ENCODE measurements at places on chromosomes 2 and 18.

DNA sequence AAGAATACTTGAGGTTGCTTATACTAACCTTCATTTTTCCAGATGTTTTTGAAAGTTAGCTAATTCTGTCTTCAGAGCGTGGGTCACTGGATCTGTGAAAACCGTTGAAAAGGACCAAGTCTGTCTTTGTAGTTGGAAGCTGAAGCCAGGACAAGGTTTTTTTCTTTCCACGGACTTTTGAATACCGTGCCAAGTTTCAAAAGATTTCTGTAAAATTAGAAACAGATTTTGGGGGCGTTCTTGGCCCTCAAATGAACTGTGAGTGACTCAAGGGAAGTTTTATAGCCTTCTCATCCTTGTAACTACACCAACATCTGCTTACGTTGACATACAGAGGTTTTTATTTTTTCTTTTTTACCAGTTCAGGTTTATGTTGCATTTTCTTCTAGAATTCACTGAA is at the start of gene FAP:
Gene FAP (minus strand): TSS at position 152 of the 400 bp plus-strand sequence. CDS start 118 bp downstream, at position 34.
- DNase-seq, result no peak

- peak; percentile 14 for DNase-seq
Measured at GRCh38 chr2:100535855-100536254, 26.9 kb upstream of the PDCL3 start.

GRCh38 chr2:121217627-121218026 is 67.4 kb downstream of the TFCP2L1 start:
- DNase-seq, result no peak

DNA sequence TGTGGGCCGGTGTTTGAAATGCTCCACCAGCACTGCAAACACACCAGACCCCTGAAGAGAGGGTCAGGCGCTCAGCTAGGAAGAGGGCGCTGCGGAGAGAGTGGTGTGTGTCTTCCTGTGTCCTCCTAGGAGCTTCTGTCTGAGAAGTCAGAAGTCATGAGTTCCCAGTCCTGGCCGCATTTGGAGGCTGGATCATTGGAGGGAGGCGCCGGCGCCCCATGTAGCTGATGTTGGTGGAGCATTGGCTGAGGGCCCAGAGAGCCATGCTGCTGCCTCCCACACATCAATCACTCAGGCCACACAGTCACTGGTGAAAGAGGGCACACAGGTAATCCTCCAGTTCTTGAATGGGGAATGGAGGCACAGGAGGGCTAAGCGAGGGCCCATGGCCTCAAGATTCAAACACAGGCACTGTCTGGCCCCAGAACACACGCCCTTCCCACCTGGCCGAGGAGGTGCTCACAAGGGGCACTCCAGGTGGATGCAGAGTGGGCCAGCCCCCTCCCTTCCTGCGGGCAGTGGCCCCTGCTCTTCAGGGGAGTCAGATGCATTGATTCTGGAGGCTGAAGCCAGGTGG is 66.3 kb downstream of the RRM2 start:
- no peak for DNase-seq

- DNase-seq, result no peak
Measured at GRCh38 chr18:5142131-5142530, 54.9 kb downstream of the AKAIN1 start.

- no peak for DNase-seq
Measured at GRCh38 chr2:3171564-3172264, 205.9 kb downstream of the EIPR1 start.

GRCh38 chr2:236579746-236580315 is 10.2 kb downstream of the ACKR3 start:
- DNase-seq, result no peak

- DNase-seq, result no peak
Measured at GRCh38 chr2:167333245-167333644, 445.0 kb downstream of the XIRP2 start.

- DNase-seq, result no peak
Measured at GRCh38 chr2:7289697-7290096, 372.5 kb downstream of the RNF144A start.

DNA sequence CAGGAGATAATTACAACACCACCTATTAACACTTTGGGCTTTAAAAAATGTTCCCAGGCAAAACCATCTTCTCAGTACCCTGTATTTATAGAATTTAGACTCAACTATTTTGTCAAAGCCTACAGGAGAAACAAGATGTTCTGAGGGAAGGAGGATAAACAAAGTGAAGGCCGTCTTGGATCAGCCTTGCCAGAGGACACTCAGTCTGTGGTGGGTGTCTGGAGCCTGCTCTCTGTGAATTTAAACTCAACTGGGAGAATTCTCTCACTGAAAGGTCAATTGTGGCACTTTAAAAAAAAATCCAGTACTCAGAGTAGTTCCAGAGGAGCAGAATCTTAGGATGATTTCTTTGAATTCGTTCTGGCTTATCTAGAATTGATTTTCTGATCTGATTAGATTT is 28.4 kb upstream of the SLC1A4 start:
- no peak for DNase-seq

DNA sequence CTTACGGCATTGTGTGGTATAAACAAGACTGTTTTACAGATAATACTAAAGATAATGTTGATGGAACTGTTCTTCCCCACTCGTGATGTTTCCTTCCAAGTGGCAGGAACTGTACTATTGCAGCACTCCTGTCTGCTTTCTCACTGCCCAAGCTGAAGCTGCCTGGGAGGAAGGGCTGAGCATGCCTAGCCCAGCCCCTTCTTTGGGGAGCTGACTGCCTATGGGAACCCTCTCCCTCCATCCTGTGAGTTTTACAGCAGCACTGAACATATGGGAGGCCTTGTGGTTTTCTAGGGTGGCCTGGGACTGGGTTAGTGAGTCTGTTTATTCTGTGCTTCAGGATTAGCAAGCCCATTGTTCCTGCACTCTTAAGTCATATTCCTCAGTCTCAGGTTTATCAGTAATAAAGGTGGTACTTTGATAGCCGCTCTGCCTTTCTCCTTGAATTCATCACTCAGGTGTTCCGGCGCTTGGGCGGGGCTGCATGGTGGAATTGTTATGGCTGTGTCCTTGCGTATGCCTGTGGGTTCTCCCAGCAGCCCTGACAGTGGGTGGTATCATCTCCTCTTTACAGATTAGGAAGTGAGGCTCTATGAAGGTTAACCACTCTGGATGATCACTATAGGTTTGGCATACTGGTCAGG is 379.7 kb downstream of the PTPRM start:
- DNase-seq, result no peak

DNA sequence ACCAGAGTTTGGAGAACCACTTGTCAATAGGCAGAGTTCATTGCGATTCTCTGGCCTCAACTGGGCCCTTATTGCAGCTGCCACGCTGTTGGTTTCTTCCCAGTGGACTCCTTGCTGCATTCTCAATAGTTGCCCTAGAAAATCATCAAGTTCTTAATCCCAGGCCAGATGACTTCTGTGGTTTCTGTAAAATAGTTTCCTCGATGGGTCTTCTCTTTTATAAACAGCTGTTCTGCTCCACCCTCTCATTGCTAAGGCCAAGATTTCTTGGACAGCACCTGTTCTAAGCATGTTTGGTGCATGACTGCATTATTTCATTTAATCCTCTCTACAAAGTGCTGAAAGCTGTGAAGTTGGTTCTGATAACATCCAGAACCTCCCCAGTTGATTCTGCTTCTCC is 131.0 kb downstream of the BCL2L11 start:
- DNase-seq, result no peak

DNA sequence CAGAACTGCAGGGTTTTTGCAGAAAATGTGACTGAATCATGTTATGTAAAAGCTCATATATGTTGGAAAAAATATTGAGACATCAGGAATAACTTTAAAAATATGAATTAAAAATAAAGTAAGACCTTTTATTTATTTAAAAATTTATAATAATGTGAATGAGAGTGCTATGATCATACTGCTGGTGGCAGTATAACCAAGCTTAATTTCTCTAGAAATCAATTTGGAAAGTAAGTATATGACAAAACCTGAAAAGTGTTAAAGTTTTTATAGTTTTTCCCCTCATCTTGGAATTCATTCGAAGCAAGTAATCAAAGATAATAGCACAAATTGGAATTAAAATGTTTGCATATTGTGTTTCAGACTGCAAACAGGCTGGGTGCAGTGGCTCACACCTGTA is 7.5 kb downstream of the SLC39A10 start:
- no peak for DNase-seq

DNA sequence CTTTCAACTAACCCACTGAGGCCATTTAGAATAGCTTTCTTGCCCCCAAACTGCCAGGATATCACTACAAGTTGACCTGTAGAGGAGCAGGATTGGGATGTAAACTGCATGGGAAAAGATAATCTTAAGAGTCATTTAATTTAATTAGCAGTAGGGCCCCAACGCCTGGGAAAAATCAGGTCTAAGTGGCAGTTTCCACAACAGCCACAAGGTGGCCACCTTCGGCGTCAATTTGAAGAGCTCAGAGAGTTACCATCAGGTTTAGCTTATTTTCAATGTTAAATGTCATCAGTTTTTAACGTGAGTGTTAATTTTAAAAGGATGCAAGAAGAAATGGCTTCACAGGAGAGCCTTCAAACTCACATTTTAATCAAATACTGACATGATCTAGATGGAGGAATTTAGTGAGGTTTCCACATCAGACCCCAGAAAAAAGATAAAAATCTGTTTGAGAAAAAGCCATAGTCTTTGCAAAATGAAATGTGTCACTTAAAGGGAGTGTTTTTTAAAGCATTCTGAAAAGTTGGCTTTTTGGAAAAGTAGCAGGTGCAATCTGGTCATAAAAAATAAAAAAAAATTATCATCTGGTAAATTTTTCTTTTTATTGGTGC is 77.3 kb upstream of the UPP2 start:
- peak; percentile 46 for DNase-seq

- DNase-seq, result no peak
Measured at GRCh38 chr2:239477591-239477990, 76.8 kb upstream of the HDAC4 start.

DNA sequence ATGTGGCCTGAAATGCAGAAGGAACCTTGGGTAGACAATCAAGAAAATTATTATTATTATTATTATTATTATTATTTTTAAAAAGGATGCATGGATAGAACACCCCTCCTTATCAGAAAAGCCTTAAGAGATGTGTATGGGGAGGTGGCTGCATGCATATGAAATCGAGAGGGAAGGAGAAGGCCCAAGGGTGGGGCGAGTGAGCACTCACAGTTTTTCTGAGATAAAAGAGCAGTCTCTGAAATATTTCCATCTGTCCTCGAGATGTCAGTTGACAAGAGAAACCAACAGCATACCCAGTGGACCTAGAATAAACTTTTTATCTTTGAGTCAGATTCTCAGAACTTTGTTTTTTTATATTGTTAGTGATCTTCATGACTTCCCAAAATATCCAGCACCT is 282.9 kb downstream of the GPD2 start:
- DNase-seq, result no peak

DNA sequence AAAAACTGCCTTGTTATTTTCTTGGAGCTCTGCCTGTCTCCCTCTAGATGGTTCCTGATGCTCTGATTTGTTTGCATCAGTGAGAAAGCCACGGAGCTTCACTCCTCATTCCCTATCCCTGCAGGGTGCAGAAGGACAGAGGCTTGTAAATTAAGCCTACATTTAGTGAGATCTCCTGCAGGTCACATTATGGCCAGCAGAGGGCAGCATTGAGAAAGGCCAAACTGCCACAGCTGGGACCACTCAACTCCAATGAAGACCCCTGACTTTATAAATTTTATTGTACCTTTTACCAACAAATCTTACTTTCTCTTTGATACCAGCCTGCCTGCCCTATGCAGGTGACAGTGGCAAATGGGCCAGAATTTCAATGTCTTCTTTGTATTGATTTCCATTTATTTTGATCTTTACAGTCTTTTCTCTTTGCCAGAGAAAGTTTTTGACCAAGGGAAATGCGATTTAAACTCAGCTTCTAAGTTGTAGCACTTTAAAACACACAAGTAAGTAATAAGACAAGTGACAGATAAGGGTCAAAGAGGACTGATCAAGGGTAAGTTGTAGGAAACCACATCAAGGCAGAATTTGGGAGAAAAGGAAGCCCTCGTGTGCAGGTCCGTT is 1029.1 kb upstream of the KLHL29 start:
- peak; percentile 46 for DNase-seq

- no peak for DNase-seq
Measured at GRCh38 chr2:179513181-179513580, 248.5 kb upstream of the SESTD1 start.

GRCh38 chr2:236396818-236397350 is 132.7 kb upstream of the ASB18 start:
- DNase-seq, result no peak

DNA sequence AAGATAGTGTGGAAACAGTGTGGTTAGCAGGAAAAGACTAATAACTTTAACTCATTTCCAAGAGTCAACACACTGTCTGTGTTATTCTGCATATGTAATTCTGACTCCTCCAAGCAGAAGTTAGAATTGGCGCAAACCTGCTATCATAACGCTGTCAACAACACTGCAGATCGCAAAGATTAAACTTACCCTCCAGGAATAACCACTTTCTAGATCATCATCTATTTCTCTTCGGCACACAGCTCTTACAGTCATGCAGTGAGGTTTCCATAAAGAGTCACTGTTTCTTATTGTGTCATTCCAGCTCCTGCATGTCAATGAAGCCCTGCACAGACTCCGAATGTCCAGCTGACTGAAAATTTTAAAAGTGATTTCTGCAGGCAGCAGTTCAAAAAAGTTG is 2.4 kb downstream of the FBXO48 start:
- DNase-seq, result no peak

- no peak for DNase-seq
Measured at GRCh38 chr18:36610661-36611060, 218.1 kb downstream of the TPGS2 start.

- no peak for DNase-seq
Measured at GRCh38 chr18:76407681-76408080, 87.4 kb downstream of the ZNF516 start.

- DNase-seq, result no peak
Measured at GRCh38 chr2:12763486-12763885, 46.8 kb downstream of the TRIB2 start.

- DNase-seq, result no peak
Measured at GRCh38 chr2:173952267-173953046, 12.7 kb downstream of the SP3 start.

GRCh38 chr18:32081881-32082280 is 9.8 kb upstream of the RNF138 start:
- DNase-seq, result no peak

DNA sequence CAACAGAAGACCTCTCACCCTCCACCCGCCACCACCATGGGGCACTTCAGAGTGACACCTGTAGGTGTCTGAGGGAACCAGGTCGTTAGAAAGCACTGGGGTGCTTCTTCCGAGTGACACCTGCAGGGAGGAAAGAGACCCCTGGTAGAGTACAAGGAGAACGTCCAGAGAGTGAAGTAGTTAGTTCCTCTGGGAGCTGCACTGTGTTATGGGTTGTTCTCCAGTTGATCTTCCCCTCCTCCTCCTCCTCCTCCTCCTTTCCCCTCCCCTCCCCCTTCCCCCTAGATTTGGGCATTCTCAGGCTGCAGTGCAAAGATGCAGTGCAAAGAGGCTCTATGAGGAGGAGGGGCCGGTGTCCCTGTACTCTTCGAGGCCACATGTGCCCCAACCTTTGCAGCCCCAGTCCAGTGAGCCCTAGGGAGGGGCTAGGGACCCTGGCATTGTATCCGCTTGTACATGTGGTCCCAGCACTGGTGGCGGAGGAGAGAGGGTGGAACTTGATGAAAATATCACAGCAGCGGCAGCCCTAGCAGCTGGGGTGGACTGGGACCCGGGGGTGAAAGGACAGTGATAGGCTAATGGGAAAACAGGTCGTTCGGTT is 850 bp downstream of the DNAJB2 start:
- no peak for DNase-seq
